Posterior vena cava (tissue), 2 donors: ENCODE measurements at places on chromosomes 11 and 22. TPM values are rescaled to one million over a fixed set of nuclear protein-coding genes. Genes with fewer than 3 reads are reported as not detected.
A peak's percentile ranks its signal among the peaks of the same experiment; 100 is the strongest.

DNA sequence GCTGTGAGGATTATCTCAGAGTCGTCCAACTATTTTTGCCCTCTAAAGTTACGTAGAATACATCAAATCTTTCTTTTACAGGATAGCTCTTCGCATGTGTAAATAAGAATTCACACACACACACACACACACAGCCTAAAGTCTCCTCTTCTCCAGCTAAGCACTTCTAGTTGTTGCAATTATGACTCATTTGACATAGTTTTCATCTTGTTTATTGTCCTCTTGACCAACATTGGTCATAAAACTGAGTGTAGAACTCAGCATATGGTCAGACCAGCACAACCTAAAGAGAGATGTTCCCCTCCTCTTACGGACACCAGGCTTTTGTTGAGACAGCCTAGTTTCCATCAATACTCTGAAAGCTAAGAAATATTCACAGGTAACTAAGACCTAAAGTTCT lies 234.2 kb downstream of the BLID start:
- no peak for DNase-seq

DNA sequence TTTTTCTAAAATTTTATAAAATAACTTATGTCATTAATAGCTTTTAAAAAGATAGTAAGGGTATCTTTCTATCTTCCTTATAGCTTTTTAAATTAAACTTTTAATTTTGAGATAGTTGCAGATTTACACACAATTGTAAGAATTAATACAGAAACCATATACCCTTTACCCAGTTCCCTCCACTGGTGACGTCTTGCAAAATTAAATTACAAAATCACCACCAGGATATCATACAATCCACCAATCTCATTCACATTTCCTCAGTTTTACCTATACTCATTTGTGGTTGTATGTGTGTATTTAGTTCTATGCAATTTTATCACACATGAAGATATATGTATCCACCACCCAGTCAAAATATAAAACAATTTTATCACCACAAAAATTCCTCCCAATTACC lies 10.0 kb downstream of the SBF2 start:
- no peak for DNase-seq

Gene KCNJ4
- not detected for total RNA-seq

Gene NXPE4
- not detected for total RNA-seq

Gene INS
- total RNA-seq = not detected

DNA sequence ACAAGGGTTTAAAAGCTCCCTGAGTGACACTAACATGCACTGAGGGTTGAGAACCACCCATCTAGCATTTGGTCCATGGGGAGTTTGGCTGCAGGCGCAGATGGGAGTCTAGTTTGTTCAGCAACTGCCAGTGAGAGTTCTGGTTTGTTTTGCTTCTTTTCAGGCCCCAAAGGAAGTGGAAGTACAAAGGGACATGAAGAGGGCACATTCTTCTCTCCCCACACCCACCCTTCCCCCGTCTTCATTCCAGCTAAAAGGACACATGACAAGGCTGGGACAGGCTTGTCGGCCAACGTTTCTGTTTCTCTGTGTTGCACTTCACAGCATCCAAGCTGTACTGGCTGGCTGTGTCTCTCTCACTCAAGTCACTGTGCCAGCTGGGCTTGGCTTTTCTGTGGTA lies 8.2 kb upstream of the ENDOD1 start:
- DNase-seq = no peak

DNA sequence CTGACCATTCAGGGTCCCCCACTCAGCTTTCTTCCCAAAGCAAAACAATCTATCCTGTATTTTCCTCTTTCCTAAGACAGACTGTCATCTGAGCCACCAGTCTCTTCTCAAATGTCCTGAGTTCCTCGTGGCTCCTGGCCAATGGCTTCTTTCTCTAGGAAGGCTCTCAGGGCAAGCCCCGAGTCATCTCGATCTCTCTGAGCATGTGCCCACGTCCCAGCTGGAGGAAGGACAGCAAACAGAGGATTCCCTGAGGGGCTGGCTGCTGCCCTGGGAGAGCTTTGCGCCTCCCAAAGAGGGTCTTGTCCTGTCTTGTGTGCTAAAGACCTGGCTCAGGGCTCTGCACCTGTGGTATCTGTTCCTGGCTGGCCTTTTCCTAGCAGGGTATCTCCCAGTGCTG lies 8.3 kb downstream of the SLC37A2 start:
- DNase-seq = no peak

GRCh38 chr11:115238086-115238485 lies 266.1 kb downstream of the CADM1 start:
- DNase-seq = no peak

Gene PSMA1
- total RNA-seq = 112 TPM

DNA sequence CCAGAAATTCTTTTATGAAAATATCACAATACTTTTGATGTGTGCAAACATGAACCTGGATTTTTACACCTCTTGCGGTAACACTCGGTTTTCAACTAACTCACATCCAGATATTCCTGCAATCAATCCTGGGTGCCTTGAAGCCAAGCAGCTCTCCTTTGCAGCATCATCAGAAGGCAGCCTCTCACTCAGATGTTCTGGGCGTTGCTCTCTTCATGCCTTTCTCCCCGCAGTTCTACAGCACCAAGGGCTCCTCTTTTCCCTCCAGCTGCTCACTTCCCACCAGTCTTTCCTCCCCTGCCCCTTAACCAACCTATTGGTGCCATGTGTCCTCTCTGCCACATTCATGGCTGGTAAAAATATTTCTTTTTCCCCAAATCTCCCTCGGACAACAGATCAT lies 2.9 kb downstream of the FAM181B start:
- no peak for DNase-seq

Gene TSSK2
- not detected for total RNA-seq

DNA sequence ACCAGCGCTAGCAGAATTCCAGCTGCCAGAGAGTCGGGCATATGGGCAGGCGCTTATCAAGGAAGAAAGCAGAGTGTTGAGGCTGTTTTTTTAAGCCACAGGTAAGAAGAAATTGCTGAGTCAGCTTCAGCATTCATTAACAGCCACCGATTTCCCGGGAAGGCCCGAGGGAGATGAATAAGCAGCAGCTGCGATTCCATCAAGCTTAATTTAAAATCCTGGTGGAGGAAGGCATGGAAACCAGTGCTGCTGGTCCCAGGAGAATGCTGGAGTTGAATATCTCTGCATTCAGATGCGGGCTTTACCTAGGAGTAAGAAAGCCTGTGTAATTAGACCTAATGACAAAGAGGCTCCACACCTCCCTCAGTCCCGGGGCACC lies 168.8 kb downstream of the BRD1 start:
- DNase-seq = no peak

DNA sequence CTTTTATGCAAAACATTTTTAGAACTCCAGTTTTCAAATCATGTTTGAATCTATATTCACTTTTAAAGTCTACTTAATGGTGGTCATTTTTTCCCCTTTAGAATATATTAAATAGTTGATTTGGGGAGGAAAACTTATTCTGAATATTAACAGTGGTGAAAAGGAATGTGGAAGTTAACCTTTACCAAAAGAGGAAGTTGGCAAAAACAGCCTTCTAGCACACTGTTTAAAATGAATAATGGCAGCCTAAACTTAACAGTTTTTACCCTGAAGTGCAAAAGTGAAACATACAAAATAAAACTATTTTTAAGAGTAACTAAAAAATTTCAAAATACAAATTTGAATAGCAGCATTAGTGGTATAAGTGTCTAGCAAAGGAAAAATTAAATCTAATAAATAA lies 86.4 kb downstream of the GRK3 start:
- DNase-seq = no peak

- no peak for DNase-seq
Measured at GRCh38 chr22:43957871-43958270, 2.6 kb downstream of the SAMM50 start.

Gene UPK2
- not detected for total RNA-seq

Gene KDELR3
- 14.5 TPM for total RNA-seq

GRCh38 chr11:19072464-19072863 lies 11.9 kb upstream of the MRGPRX2 start:
- DNase-seq = no peak

DNA sequence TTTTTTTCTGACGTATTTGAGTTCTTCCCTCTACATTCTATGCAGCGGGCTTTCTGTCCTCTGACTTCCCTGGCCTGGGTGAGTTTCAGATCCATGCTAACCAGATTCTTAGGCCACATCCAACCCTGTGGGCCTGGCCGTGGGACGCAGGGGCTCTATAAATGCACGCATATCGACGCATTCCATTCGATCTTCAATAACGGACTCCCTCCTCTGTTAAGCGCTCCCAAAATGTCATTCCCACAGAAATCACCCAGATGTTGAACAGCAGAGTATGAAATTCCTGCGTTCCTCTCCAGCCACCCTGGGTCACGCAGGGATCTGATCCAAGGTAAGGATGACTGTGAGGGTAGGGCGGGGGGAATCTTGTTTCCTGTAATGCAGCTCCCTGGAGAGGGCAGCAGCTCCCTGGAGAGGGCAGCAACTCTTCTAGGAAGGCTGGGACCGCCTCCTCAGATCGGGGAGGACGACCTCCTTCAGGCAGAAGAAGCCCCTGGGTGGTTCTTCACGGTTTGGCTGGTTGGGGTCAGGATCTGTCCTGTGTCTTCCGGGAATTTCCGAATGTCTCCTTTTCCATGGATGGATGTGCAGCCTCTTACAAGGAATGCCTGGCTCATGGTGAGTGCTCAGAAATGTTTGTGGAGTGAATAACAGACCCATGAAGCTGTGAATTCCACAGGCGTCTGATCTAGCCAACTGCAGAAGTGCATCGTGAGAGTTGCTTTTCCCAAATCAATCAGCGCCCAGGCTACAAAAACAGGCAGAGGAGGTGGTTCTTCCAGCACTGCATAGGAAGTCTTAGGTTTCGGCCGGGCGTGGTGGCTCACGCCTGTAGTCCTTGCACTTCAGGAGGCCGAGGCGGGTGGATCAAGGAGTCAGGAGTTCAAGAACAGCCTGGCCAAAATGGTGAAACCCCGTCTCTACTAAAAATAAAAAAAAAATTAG lies 12.2 kb downstream of the MRGPRD start:
- DNase-seq = peak; percentile 74

Gene VPREB1
- total RNA-seq = not detected

- DNase-seq = no peak
Measured at GRCh38 chr11:12149672-12150225, 39.4 kb downstream of the MICAL2 start.

Gene CST6
- total RNA-seq = not detected

Gene CNIH2
- total RNA-seq = not detected
